ENCODE measurements at places on chromosomes 1 and 21.

GRCh38 chr1:107963601-107964335 lies 1.2 kb downstream of the VAV3 start:
- DNase-seq, result peak; percentile 25

DNA sequence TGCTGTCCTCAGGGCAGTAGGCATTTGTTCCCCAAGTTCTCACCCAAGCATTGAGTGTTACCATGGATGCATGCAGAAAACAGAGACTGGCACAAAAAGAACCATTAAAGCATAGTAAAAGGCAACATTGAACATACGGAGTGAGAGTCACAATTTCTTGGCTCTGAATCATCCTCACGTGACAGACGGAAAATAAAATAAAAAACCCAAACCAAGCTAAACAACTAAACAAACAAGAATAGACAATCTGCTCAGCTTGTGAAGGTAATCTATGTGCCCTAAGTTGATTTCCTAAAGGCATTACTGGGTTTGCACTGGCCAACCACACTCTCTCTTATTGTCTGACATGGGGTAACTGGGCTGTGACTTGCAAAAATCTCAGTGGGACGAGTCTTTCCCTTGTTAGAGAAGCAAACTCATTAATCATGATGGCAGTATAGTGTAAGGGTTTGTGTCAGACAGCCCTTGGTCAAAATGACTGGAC lies 306.0 kb downstream of the ASTN1 start:
- no peak for DNase-seq

GRCh38 chr1:198846556-198846955 lies 207.7 kb downstream of the PTPRC start:
- DNase-seq, result no peak

DNA sequence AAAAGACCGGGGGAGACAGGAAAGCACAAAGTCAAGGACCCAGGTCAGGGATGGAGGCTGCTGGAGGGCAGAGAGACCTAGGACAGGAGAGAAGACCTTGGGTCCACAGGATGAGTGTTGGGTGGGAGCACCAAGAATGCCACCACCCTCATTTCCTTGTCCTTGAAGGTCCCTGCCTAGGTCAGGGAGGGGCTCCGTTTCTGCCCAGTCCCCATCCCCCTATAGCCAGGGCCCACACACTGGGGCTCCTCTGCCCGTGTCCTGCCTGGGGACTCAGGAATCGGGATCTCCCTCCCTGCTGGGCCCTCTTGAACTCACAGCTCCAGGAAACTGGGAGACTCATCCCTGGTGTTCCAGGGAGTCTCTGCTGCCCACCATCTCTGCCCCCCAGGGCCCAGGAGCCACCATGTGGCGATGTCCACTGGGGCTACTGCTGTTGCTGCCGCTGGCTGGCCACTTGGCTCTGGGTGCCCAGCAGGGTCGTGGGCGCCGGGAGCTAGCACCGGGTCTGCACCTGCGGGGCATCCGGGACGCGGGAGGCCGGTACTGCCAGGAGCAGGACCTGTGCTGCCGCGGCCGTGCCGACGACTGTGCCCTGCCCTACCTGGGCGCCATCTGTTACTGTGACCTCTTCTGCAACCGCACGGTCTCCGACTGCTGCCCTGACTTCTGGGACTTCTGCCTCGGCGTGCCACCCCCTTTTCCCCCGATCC lies 584 bp downstream of the TINAGL1 start:
- DNase-seq, result no peak

DNA sequence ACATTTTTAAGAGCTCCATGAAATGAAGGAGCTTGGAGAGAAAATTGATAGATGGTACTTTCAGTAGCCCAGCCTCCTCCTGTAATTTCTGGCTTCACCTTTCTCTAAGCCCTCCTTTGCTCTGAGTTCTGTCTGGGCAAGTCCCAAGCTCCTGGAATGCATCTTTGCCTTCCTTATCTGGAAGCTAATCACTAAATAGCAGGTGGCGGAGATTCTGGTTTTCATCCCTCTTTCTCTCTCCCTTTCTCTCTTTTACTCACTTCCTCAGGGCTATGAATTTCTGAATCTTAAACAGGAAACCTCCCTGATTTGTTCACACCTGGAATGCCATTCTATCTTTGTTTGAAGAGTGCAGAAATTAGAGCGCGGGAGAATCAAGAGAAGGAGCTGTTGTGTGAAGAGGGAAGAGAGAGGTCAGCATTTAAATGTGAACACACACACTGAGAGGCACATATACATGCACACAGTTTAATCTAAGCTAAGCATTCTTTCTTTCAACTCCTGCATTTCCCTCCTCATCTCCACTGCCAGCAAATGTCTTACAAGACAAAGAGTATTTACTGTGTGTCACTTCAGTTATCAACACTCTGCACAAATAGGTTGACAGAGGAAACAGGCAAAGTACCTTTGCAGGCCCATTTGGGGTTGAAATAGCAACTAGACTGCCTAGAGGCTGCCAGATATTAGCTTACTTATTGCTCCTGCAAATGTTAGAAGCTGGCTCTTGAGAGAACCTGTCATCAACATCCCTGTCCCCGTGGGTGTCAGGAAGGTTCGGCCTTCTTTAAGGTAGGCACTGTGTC lies 199.4 kb upstream of the CAMK1G start:
- no peak for DNase-seq

DNA sequence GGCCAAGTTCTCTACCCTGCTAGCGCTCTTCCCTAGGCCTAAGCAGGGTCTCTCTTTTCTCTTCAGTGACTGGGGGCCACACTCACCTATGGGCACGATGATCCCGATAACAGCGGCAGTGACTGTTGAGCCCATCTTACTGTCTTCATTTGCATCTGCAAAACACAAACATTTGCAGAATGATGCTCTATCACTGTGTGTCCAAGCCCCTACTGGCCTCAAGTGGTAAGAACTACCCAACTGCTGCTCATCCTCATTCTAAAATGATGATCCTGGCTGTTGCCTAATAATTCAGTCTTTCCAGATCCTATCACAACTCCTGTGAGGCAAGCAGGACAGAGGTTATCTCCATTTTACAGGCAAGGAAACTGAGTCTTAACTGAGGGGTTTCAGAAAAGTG lies 16.7 kb upstream of the MAGOH start:
- no peak for DNase-seq

- DNase-seq, result no peak
These were observed 79.6 kb upstream of the PPM1J start for GRCh38 chr1:112794654-112795239.

- no peak for DNase-seq
These were observed 41.7 kb downstream of the EVI5 start for GRCh38 chr1:92743221-92743620.

GRCh38 chr1:80064524-80064923 lies 1058.0 kb upstream of the ADGRL4 start:
- DNase-seq, result no peak

DNA sequence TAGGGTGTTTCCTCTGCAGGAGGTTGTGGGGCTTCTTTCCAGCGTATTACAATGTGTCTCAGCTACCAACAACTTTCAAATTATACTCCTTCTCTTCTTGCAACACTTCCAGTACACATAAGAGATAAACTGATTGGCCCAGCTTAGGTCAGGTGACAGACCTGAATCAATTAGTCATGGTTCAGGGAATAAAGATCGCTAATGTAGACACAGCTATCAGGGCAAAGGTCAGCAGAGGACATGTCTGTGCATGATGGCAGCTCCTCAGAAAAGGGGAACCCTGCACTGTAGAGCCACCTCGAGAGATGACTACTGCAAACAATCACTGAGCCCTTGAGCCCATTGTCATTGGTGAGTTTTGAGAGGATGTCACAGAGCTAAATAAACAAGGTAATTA lies 36.8 kb upstream of the PKN2 start:
- DNase-seq, result no peak

DNA sequence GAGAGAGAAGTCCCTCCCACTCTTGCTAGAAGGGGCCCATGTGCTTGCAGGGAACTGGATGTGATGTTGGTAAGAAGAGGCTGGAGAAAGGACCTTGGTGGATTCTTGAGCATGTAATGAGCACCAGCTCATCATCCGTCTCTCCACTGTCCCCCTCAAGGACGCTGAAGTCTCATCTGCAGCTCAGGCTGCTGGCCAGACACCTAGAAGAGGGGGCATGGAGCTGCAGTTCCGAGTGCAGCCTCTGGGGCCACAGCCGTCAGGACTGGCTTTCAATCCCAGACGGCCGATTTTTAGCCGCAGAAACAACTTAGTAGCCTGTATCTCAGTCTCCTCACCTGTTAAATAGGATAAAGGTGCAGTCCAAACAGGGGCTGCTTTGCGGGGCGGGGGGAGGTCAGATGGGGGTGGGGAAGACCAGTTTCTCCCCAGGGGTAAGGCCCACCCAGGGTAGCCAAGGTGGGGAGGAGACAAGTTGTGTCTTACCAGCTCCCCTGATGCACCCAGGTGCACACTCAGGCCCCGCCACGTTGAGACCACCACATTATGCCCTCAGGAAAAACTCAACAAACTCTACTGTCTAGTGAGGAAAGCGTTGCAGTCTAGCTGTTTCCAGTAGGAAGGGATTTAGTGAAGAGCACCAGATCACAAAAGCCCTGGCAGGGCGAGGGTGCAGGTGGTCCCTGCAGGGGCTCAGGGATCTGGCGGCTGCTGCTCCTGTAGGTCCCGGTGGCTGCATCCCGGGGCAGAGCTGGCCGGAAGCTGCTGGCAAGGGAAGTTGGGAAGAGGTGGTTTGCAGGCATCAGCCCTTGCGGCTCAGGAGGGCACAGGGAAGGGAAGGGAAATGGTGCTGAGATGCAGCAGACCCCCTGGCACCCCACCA lies 29.5 kb downstream of the LDLRAP1 start:
- peak; percentile 34 for DNase-seq

- DNase-seq, result no peak
These were observed 9.0 kb downstream of the FAM20B start for GRCh38 chr1:179034720-179035119.

DNA sequence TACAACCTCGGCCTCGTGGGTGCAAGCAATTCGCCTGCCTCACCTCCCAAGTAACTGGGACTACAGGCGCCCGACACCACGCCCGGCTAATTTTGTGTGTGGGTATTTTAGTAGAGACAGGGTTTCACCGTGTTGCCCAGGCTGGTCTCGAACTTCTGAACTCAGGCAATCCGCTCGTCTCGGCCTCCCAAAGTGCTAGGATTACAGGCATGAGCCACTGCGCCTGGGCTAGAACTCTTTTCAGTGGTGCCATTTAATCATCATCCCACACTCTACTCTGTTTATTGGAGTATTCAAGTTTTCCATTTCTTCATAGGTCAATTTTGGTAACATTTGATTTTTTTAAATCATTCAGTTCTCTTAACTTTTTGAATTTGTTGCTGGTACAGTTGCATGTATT lies 101.3 kb downstream of the DHRS3 start:
- DNase-seq, result no peak

DNA sequence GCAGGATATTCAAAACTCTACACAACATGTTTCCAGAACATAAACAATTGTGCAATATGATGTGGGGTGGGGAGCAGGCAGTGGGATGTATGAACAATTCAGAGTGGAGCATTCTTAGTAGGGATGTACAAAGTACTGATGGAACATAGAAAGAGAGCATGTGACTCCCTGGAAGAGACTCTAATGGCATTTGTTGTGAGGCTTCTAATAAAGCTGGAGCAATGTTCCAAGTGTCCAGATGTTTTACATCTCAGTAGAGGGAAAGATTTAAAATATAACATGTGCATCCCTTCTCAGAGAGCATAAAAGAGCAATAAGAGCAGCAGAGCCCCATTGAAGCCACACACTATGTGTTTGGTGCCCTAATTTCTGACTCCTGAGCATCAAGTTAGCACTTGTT lies 116.5 kb downstream of the BRINP2 start:
- DNase-seq, result no peak

GRCh38 chr1:236526079-236526478 lies 2.3 kb downstream of the LGALS8 start:
- no peak for DNase-seq

- no peak for DNase-seq
These were observed 50.1 kb downstream of the HUNK start for GRCh38 chr21:31922881-31923280.

DNA sequence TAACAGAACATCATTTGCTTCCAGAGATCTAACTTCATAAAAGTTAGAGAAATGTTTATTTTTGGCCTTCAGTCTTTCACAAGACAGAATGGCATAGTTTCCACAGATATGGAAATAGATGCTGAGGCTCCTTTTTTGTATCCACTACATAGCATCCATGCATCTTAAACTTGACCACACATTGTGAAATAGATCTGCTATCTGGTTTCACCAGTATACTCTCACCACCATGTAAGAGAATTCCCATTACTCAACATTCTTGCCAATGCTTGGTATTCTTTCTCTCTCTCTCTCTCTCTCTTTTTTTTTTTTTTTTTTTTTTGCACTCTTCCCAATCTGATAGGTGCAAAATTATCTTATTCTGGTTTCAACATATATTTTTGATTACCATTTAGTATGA lies 52.1 kb upstream of the PRMT6 start:
- DNase-seq, result no peak

- DNase-seq, result no peak
These were observed 556.5 kb upstream of the BRINP3 start for GRCh38 chr1:191034132-191034531.

- no peak for DNase-seq
These were observed 33.3 kb downstream of the RUNX3 start for GRCh38 chr1:24896596-24897262.

DNA sequence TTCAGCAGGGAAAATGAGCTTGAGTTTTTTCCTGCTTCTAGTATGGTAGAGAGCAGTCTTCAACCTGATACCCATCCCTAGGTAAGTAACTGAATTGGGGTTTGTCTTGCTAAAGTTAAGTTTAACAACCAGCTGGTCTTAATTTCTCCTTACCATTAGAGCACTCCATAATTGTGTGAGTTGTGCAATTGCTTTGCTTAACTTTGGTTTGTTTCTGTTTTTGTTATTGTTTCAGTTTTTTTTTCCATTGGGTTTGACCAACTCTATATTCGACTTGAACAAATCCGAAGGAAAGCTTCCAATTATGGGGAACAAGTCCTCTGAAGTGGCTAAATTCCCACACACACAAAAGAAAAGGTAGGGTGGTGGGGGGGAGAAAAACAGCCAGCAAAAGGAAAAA lies 641.1 kb downstream of the PLA2G4A start:
- no peak for DNase-seq

DNA sequence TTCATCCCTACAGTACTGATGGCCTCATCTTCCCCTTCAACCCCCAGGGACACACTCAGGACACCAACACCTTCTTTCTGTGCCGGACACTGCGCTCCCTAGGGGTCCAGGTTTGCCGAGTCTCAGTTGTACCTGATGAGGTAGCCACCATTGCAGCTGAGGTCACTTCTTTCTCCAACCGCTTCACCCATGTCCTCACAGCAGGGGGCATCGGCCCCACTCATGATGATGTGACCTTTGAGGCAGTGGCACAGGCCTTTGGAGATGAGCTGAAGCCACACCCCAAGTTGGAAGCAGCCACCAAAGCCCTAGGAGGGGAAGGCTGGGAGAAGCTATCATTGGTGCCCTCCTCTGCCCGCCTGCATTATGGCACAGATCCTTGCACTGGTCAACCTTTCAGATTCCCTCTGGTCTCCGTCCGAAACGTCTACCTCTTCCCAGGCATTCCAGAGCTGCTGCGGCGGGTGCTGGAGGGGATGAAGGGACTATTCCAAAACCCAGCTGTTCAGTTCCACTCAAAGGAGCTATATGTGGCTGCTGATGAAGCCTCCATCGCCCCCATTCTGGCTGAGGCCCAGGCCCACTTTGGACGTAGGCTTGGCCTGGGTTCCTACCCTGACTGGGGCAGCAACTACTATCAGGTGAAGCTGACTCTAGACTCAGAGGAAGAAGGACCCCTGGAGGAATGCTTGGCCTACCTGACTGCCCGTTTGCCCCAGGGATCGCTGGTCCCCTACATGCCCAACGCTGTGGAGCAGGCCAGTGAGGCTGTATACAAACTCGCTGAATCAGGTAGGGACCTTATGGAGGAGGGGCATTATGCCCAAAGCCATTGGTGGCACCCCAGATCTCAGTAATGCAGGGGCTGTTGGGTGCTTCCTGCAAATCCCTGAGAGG lies 5.1 kb upstream of the LENEP start:
- no peak for DNase-seq

GRCh38 chr21:46025113-46025770 lies 43.7 kb downstream of the COL6A1 start:
- no peak for DNase-seq

Data from stimulated activated CD4-positive, alpha-beta T cell treated with anti-CD3 and anti-CD28 coated beads, Interleukin-4, amount 100 ng/mL, for 48 hours (primary cell).